ENCODE measurements at places on chromosomes 4 and X. TPM values are rescaled to one million over a fixed set of nuclear protein-coding genes. Genes with fewer than 3 reads are reported as not detected.

Gene GPR50
- not detected for total RNA-seq

Gene SCD5
- 3.1 TPM for total RNA-seq

Gene FRMD7
- total RNA-seq, result not detected

Gene PNMA5
- not detected for total RNA-seq

Gene SPIN2A
- 0.63 TPM for total RNA-seq

Gene PGK1
- total RNA-seq, result 1,152 TPM

Gene MAGEA8
- not detected for total RNA-seq

Gene HTN3
- not detected for total RNA-seq

Gene TKTL1
- 1.5 TPM for total RNA-seq

Gene KCND1
- 4.6 TPM for total RNA-seq

Gene CDKL5
- 1.0 TPM for total RNA-seq

Gene WDR17
- total RNA-seq, result 0.37 TPM

Gene IQCM
- not detected for total RNA-seq

Gene PCYT1B
- not detected for total RNA-seq

Gene ZCCHC12
- total RNA-seq, result not detected

Gene PCDH10
- not detected for total RNA-seq

Gene SATL1
- not detected for total RNA-seq

Gene CXXC4
- not detected for total RNA-seq

Gene IL2
- 0.60 TPM for total RNA-seq

Gene SSX5
- not detected for total RNA-seq

Gene FAT1
- total RNA-seq, result not detected

Gene HERC5
- 30.2 TPM for total RNA-seq

Gene GYPB
- total RNA-seq, result not detected

Gene DNAJB14
- 52.7 TPM for total RNA-seq

Gene DIPK2B
- total RNA-seq, result not detected

Gene NXT2
- total RNA-seq, result 13.1 TPM

Gene FNIP2
- total RNA-seq, result 13.7 TPM

Gene PRKG2
- 0.23 TPM for total RNA-seq

Gene RADX
- total RNA-seq, result 3.6 TPM

Gene NUP62CL
- 1.2 TPM for total RNA-seq

Gene SHOX
- not detected for total RNA-seq

Gene RHOXF1
- total RNA-seq, result not detected

Gene TRAM1L1
- not detected for total RNA-seq

Gene STATH
- not detected for total RNA-seq

Gene REPS2
- not detected for total RNA-seq

Gene MAPK10
- not detected for total RNA-seq

Gene SLC2A9
- 1.7 TPM for total RNA-seq

Gene CNKSR2
- total RNA-seq, result 11.1 TPM
